T47D (cell line): ENCODE measurements at places on chromosomes 1 and 21.

- no peak for DNase-seq
Observed at GRCh38 chr1:219312967-219313366, 139.3 kb downstream of the LYPLAL1 start.

- DNase-seq = peak; percentile 34
Observed at GRCh38 chr1:83901547-83902155, 97.3 kb downstream of the TTLL7 start.

DNA sequence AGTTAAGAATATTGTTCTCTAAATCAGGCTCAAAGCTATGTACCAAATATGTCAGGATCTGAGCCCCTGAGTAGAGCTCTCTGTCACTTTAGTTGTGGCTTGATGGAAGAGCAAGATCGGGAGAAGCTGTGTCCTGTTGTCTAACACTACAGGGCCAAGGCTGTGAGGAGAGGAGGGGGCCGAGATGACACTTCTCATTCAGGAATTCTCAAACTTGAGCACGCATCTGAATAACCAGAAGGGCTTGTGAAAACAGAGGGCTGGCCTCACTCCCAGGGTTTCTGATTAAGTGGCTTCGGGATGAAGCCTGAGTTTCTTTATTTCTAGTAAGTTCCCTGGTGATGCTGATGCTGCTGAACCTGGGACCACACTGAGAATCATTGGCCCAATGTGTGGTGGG lies 209.2 kb upstream of the DAB1 start:
- DNase-seq = no peak

DNA sequence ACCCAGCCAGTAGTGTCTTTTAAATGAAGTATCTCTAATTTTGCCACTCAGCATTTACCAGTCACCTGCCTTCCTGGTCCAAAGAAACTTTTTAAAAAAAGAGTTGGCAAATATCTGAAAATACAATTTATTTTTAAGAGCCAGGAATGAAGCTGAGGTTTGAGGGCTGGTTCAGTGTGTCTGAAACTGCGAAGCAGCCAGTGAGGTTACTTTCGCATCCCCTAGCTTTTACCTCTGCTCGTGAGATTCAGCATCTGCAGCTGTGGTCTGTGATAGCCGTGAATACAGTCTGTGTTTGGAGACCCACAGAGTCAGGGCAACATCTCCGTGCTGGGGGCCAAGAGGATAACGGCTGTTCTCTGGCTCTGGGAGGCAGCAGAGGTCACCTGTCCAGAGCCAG lies 21.3 kb upstream of the KCNAB2 start:
- no peak for DNase-seq
